ENCODE measurements at places on chromosomes 6 and 20. TPM values are rescaled to one million over a fixed set of nuclear protein-coding genes. Genes with fewer than 3 reads are reported as not detected.

DNA sequence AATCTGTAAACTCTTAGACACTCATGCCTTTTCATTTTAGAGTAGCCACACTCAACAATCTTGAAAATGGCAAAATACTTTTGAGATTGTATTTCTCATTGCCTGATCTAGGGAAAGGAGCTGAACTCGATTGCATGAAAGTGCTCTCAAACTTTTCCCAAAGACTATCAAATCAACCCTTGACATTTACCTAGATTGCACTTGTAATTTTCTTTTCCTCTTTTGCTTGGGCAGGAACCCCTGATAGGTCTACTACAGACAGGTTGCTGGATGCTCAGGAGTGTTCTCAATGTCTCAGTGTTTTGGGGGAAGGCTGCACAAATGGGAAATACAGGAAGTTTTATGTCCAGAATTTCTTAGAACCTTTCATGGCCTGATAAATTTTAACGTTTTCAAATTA lies 468.0 kb upstream of the GJE1 start:
- DNase-seq, result no peak

GRCh38 chr20:235891-236290 lies 8.8 kb downstream of the DEFB129 start:
- no peak for DNase-seq

DNA sequence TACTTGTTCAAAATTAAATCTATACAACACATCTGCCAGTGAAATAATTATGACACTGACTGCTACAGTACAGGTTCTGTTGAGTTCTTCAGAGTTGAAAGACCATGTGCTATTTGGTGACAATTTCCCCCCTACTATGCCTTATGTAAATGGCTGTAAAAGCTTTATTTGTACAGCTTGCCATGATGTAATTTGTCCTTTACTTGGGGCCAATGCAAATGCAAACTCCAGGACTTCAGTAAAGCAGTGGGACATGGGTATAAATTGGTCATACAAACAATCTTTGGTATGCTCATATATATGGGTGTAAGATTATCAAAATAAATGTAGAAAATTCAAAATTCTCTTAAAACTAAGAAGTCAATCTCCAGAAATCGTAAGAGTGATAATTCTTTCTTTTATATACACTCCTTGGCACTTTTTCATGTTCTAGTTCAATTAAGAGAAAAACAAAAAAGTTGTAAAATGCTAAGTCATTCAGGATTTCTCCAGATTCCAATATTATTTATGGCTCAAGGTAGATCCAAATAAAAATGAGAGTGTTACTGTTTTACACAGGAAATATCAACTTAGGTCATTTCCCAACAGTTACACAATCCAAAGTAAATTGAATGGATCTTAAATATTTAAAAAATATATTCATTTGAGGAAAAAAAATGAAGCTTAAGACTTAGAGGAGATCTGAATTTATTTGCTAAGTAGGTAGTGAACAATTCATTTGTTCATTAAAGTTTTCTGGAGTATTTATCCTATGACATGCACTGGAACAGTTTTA lies 1310.5 kb upstream of the CITED2 start:
- DNase-seq, result no peak

- no peak for DNase-seq
These were observed 186.2 kb upstream of the CST7 start for GRCh38 chr20:24762791-24763350.

DNA sequence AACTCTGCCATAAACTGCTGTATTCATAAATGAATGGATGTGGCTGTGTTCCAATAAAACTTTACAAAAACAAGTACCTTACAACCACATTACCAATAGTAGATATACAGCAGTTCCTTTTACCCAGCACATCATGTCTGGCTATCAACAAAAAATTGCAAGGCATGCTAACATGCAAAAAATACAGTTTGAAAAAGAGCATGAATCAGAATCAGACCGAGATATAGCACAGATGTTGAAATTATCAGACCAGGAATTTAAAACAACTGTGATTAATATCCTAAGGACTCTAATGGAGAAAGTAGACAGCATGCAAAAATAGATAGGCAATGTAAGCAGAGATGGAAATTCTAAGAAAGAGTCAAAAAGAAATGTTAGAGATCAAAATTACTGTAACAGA lies 8.4 kb upstream of the NUS1 start:
- DNase-seq, result no peak

The PANK2 gene
- total RNA-seq, result 53.7 TPM

The FKBP1C gene
- 1.0 TPM for total RNA-seq

DNA sequence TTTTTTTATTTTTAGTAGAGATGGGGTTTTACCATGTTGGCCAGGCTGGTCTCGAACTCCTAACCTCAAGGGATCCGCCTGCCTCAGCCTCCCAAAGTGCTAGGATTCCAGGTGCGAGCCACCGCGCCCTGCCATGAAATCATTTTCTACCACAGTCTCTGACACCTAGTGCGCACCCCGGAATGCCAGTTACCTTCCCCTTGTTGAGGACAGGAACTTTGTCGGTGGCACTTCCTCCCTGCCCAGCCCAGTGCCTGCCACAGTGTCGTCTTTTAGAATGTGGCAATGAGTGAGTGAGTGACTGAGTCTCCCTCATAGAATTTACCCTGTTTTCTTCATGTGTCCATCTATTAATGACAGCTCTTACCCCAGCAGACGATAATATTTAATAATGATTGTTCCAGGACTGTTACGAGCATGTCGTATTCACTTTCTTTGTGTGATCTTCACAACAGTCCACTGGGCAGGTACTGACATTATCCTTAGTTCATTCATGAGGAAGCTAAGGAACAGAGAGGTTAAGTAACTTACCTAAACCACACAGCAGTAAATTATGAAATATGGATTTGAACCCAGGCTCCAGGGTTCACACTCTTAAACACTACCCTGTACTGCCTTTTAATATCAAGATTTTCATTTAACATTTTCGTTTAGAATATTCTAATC lies 1.8 kb downstream of the OSBPL2 start:
- no peak for DNase-seq

The CLPSL1 gene
- not detected for total RNA-seq

GRCh38 chr6:73558624-73559398 lies 38.0 kb upstream of the EEF1A1 start:
- no peak for DNase-seq

- no peak for DNase-seq
These were observed 180.6 kb upstream of the HTR1E start for GRCh38 chr6:86756640-86757229.

DNA sequence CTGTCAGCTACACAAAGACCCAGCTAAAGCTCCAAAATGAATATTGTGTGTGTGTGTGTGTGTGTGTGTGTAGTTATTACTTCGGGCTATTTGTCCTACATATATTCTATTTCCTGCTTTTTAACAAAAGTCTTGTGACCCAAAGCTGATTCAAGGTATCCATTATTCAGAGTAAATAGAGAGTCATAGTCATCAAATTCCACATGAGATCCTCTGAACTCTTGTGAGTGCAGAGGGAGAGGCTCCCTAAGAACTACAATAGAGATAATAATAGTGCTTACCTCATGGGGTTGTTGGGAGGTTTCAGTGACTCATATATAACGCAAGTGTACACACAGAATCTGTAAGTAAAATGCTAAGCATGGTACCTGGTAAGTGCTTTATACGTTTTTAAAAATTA lies 95.6 kb upstream of the SHLD1 start:
- no peak for DNase-seq

DNA sequence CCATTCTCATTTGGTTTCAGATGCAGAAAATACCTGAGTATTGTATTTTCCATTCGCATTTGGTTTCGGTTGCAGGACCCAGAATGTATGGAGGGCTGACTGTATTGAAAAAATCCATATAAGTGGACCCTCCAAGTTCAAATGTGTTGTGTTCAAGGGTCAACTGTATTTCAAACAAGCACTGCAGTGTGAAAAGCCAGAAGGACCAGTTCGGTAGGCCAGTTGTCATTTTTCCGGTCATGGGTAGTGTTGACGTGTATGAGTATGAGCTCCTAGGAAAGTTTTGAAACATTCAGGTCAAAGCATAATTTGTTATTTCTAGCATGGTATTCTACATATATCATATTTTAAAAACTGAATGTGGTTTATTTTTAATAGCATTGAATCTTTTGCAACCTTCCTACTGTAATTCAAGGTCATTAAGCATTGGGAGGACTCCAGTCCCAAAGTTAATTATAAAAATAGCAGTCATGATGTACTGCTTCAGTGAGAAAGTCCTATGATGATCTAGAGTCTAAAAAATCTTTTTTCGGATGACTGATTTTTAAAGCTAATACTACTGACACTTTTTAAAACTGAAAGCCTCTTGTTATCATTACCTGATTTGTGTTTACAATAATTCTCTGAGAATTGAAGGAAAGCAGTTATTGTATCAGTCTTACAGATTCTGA lies 18.9 kb downstream of the NHSL1 start:
- no peak for DNase-seq

- DNase-seq, result no peak
These were observed 152.4 kb downstream of the SOBP start for GRCh38 chr6:107642095-107642860.

DNA sequence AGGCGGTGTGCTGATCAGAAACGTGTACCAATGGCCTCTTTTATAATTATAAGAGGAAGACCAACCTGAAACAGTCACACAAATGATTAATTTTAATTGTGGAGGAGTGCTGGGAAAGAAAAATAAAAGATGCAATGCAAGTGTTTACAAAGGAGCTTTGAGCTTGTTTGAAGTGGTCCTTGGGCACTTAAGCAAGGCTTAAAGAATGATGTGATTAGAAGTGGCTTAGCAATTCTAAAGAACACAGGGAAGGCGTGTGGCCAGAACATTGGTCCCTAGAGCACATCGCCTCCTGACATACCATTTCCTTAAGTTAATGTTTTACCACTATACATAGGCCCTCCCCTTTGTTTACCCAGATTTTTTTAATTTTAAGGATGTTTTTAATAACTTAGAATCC lies 26.1 kb downstream of the PTPN1 start:
- no peak for DNase-seq

The TRAPPC3L gene
- not detected for total RNA-seq

DNA sequence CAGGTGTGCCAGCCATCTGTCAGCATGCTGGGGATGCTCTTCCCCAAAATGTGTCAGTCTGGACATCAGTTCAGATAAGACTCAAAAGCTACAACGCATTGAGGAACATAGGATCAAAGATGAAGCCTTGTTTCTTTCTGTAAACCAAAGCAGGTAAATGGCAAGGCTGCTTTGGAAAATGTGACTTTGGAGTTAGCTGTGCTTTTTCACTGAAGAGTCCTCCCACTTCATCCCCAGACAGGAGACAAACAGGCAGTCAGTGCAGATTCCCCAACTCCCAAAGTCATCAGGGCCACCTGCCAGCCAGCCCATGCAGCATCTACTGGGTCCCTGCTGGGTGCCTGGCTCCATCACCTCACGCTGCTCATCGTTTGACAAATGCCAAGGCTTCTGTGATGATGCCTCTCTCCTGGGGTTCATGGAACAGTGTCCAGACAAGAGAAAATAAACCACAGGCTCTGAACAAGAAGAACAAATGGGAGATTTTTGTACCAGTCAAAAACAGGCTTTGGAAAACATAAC lies 205.0 kb upstream of the BTBD3 start:
- no peak for DNase-seq

- no peak for DNase-seq
These were observed 573.0 kb downstream of the CD109 start for GRCh38 chr6:74268815-74269599.

- no peak for DNase-seq
These were observed 144.7 kb downstream of the TASP1 start for GRCh38 chr20:13494019-13494418.

GRCh38 chr6:149457316-149457884 lies 27.4 kb downstream of the ZC3H12D start:
- DNase-seq, result no peak

DNA sequence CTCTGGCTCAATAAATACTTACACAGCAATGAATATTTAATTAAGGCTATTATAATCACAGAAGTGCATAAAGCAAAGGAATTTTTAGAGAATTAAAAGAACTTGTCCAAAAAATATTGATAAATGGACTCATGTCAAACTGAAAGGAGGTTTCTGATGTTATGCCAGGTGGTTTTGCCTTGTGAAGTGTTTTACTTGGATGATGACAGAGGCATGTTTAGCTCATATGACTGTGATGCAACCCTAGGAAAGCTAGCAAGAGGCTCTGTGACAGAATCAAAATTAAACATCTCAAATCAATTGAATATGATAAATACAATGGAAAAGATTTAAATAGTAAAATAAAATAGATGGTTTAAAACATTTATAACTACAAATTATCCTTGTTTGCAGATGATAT lies 137.3 kb downstream of the TMEM200A start:
- DNase-seq, result no peak

The SPATA2 gene
- total RNA-seq, result 8.4 TPM

DNA sequence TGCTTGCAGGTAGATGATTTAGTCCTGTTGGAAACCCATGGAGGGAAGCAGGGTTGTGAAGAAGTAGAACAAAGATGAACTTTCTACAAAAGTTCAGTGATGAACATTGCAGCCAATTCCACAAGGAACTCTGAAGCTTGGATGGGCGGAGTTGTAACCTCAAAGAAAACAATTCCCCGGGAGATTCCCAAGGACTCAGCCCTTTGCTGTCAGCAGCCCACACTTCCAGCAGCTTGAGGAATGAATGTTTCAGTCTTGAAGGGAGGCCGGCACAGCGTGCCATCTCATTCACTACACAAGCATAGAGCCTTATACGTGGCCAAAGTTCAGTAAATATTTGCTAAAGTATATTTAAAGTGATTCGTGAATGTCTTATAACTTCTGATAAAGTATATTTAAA lies 269.4 kb downstream of the NKAIN2 start:
- DNase-seq, result no peak

DNA sequence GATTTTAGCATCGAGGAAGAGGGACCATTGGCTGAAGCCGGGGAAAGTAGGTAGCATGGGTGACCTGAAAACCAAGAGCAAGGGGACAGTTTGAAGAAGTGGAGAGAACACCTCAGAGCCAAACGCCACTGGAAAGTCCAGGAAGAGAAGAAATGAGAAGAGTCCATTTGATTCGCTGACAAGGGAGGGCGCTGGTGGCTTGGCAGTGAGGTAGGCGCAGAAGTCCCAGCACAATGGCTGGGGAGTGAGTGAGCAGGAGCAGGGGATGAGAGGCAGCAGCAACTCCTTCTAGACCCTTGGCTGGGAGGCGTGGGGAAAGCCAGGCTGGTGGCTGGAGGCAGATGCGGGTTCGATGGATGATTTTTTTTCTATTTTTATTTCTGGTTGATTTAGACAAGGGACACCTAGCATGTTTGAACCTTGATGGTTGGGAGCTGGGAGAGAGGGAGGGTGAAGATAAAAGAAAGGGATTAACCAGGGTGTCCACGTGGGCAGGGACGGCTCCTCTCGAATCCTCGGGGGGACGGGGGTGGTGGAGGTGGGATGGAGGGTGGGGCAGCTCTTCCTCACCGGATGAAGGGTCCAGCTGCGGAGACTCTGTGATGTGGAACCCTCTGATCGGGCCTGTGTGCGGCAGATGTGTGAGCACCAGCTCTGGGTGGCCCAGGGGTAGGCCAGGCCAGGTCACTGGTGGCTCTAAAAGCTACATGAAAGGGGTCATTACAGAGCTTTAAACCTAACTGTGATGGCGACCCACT lies 164.2 kb downstream of the NFATC2 start:
- DNase-seq, result peak; percentile 41

The HLA-DQB2 gene
- total RNA-seq, result 0.31 TPM

- DNase-seq, result no peak
These were observed 111.6 kb downstream of the TINAG start for GRCh38 chr6:54419885-54420284.

- no peak for DNase-seq
These were observed 10.2 kb downstream of the LAMA4 start for GRCh38 chr6:112243861-112244827.

The SMOC2 gene
- total RNA-seq, result not detected

GRCh38 chr6:49565261-49565660 lies 14.8 kb downstream of the C6orf141 start:
- DNase-seq, result no peak

Data from endothelial cell (in vitro differentiated cells).